ENCODE measurements at places on chromosomes 1 and 21.

DNA sequence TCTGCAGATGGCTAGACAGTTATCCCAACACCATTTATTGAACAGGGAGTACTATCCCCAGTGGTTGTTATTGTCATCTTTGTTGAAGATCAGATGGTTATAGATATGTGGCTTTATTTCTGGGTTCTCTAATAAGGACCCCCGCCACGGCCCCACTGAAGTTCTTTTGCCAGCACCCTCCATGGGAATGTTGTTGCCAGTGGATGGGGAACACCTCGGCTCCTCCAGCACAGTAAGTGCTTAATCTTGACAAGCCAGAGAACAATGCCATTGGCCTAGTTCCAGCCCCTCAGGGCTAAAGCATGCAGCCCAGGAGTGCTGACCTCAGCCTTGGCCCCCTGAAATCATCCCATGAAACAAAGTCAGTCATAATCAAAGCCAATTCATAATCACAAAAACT lies 337.6 kb downstream of the AGBL4 start:
- DNase-seq: no peak

GRCh38 chr21:30447056-30447455 lies 7.0 kb downstream of the KRTAP15-1 start:
- DNase-seq: no peak

- no peak for DNase-seq
Observed at GRCh38 chr1:69263921-69264391, 303.8 kb upstream of the LRRC7 start.

DNA sequence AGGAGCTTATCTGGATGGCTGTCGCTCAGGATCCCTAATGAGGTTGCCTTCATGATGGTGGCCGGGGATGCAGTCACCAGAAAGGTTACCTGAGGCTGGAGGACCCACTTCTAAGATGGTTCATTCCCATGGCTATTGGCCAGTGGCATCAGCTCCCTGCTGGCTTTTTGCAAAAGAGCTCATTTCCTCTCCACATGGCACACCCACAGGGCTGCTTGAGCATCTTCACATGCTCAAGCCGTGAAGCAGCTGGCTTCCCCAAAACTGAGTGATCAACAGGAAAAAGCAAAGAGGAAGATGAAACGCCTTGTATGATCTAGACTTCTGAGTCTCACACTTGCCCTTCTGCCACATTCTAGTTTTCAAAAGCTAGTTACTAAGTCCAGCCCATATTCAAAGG lies 124.6 kb upstream of the CXADR start:
- DNase-seq: no peak

Data from NCI-H2171 (cell line).